ENCODE measurements at places on chromosomes 5 and 9.

DNA sequence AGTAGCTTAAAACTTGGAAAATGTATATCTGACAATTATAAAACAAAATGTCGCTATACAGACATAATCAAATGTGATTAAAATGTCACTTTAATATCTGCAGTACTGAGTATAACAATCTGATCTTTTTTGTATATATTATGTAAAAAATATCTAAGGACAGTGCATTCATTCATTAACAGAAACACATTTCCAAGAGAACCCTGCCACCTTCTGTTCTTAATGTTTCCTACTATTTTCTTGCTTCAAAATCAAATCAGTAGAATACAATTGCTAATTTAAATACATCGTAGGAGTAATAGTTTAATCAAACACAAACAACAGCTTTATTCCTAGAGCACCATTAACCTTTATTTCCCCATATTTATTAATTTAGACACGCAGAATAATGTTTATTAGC is 142.6 kb upstream of the ST8SIA4 start:
- DNase-seq, result no peak

DNA sequence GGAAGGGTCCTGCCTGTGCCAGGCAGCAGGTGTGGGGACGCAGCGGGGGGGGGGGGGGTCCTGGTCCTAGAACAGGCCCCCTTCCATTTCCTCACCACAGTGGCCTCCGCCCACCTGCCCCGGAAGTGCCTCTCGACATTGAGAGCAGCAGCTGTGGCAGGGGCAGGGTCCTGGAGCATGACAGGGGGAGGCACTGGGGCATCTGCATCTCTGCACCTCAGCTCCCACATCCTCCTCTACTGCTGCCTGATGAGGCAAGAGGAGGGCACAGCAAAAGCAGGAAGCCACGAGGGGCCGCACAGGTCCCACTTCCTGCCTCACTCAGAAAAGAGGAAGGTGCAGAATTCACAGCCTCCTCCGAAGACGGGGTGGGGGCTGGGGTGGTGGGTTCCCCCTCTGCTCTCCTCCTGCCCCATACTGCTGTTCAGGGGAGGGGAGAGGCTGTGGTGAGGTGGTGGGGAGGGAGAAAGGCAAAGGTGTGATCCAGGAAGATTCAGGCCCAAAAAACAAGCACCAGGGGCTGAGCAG is 14.8 kb downstream of the AKNA start:
- peak; percentile 49 for DNase-seq

DNA sequence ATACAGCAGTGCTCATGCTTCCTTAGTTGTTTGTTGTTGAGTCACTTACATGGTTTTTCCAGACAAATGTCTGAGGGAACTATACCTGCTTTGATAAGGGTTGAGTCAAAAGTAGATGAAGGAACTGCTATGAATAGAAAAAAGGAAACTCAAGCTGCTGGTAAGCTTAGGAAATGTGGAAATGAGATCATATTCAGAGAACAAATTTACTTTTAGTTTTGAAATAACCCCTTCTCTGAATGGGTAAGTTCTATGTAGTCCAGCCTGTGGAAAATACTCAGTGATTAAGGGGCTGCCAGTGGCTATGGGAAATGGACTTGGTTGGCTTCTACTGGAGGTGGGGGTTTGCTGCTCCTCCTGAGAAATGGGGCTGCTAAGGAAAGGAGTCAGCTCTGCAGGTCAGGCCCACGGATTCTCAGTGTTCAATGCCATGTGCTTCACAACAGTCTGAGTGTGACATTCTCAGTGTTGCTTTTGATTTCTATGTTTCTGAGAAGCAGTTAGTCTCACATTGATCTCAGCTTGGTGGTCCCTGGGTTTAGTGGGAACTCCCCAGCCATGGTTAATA is 47.7 kb upstream of the GLRX start:
- peak; percentile 30 for DNase-seq

DNA sequence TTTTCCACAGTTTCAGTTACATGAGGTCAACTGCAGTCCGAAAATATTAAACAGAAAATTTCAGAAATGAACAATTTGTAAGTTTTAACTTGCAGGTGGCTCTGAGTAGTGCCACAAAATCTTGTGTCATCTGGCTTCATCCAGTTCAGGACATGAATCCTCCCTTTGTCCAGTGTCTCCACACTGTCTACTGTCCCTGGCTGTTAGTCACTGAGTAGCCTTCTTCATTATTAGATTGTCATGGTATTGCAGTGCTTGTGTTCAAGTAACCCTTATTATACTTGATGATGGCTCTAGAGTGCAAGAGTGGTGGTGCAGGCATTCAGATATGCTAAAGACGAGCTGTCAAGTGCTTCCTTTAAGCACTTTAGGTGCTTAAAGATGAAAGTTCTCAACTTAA is 65.3 kb downstream of the CFAP95 start:
- no peak for DNase-seq

DNA sequence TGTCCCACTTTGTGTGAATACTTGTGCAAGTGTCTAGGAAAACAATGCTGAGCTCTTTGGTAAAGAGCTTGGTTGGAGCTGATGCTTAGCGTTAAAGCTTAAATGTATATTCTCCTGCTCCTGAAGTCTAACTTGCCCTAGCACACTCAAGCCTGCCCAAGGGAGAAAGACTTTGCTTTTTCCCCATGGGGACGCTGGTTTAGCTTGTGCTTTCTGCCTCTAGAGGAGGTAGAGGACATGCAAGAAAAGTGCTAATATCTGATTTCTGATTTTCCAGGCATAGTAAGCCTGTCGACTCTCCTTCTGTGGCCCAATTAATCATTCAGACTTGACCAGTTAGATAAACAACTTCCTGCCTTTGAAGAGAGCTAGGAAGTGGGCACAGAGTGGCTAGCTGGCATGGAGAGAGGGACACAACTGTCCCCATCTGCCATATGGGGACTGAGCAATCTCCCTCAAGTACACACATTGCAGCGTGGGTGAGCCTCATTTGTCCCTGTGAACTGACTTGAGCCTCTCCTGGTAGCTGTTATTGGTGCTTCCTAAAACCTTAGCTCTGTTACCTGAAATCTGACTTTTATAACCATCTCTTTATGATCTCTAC is 348.4 kb downstream of the BRINP1 start:
- DNase-seq, result no peak

GRCh38 chr9:92313624-92314012 is 11.5 kb downstream of the NOL8 start:
- no peak for DNase-seq

- no peak for DNase-seq
Measured at GRCh38 chr9:135600296-135600817, 38.8 kb downstream of the PAEP start.

GRCh38 chr5:122839731-122840130 is 5.7 kb upstream of the SNX24 start:
- no peak for DNase-seq

DNA sequence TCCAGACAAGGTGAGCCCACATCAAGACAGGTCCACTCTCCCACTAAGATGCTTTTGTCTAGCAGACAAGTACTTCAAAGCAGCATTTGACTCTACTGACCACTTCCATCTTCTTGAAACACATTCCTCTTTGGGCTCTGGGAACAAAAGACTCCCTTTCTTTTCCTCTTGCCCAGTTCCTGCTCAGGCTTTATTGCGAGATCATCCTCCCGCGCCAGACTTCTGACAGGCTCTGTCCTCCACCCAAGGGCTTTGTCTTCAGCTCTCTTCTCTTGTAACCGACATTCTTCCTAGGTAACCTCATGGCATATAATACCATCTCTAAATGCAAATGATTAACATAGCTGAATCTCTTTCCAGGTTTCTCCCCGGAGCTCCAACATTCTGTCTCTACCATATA is 85.8 kb downstream of the NUDT12 start:
- DNase-seq, result no peak

GRCh38 chr5:179823937-179824744 is 3.4 kb downstream of the SQSTM1 start:
- no peak for DNase-seq

GRCh38 chr5:65199993-65200675 is 281.6 kb downstream of the ADAMTS6 start:
- DNase-seq, result no peak

DNA sequence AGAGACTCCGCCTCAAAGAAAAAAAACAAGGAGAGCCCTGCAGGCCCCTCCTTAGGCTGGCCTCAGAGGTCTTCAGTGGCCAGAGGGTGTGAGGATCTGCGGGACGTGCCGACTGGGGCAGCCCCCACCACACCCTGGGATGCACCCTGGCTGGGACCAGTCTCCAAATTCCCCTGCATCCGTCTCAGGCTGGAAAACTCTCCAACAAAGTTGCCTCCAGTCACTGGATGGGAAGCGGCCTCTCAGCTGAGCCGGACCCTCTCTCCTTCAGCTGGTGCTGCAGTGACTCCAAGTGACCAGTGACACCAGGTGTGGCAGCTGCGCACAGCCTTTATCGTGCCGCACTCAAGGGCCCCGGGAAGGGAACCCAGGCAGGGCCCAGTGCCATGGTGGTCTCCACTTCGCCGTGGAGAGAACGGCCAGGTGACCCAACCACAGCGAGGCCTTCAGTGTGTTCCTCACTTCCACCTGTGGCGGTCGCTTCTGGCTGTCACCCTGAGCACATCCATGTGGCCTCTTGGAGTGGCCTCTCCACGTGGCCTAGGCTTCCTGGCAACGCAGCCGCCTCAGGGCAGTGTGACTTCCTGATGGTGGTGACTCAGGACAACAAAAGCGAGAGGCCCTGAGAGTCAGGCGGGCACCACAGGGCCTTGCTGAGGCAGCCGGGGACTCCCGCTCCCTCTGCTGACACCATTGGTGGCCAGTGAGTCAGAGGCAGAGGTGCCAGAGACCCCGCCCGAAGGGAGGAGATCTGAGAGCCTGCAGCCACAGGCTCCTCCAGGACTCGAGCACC is 19.3 kb upstream of the CAMSAP1 start:
- DNase-seq, result no peak

- no peak for DNase-seq
Measured at GRCh38 chr5:68214482-68215207, 911 bp upstream of the PIK3R1 start.

DNA sequence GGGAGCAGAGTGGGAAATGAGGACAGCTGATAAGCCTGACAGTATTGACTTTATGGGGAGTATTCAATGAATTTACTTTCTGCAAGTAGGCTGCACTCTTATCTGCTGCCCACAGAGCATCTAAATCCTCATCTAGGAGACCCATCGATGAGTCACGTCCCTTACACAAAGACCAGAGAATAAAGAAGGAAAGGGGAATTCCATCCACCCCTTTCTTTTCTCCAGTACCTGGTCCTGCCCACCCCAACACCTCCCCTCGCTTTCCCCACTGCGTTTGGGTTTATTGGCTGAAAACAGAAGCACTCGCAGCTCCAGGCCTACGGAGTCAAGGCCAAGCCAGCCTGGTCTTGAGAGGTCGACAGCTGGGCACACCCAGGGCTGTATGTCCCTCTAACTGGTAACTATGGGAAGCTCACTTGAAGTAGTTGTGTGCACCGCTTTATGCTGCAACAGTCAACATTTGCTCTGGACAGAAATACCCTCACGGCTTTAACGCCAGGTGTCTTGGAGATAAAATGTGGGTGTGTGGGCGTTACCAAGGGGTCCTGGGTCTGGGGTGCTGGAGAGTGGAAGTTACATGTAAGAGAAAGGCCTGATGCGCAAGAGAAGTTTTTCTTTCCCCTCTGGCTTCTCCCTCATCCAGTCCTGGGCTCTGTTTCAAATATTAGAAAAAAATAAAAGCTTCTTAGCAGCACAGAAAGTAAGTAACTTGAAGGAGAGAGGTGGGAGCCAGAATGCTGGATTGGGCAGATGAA is 14.5 kb upstream of the TAL2 start:
- DNase-seq, result no peak

GRCh38 chr5:15796557-15796956 is 296.6 kb downstream of the FBXL7 start:
- DNase-seq, result no peak

All from stimulated activated CD4-positive, alpha-beta T cell treated with anti-CD3 and anti-CD28 coated beads, TNF-alpha, amount 100 ng/mL, for 1 hour (primary cell).